Activated naive CD4-positive, alpha-beta T cell treated with anti-CD3 and anti-CD28 coated beads, Interleukin-2, amount 50 U/mL, for 16 hours (primary cell): ENCODE measurements at places on chromosomes 3 and 15.

DNA sequence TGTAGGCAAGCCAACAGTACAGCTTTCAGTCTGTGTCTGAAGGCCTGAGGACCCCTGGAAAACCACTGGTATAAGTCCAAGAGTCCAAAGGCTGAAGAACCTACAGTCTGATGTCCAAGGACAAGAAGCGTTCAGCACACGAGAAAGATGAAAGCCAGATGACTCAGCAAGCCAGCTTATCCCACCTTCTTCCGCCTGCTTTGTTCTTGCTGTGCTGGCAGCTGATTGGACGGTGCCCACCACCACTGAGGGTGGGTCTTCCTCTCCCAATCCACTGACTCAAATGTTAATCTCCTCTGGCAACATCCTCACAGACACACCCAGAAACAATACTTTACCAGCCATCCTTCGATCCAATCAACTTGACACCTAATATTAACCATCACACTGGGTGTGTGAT lies 59.0 kb upstream of the PDZRN3 start:
- DNase-seq, result no peak

DNA sequence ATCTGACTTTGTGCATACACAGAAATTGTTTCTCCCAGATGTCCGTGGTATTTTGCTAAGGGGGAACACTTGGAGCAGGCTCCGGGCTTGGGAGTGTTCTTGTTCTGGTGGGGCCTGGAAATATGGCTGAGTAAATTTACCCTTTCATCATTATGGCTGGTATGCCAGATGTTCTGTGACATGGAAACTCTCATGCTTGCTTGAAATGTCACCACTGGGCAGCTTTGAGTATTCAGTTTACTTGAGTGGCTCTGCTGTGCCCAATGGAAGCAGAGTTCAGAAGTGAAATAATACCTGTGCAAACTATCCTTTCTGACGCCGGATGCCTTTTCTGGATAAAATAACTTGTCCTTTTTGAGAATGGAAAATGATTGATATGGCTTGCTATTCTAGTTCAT lies 283.6 kb upstream of the TPM1 start:
- no peak for DNase-seq

GRCh38 chr3:9781551-9781950 lies 10.7 kb downstream of the TADA3 start:
- no peak for DNase-seq

DNA sequence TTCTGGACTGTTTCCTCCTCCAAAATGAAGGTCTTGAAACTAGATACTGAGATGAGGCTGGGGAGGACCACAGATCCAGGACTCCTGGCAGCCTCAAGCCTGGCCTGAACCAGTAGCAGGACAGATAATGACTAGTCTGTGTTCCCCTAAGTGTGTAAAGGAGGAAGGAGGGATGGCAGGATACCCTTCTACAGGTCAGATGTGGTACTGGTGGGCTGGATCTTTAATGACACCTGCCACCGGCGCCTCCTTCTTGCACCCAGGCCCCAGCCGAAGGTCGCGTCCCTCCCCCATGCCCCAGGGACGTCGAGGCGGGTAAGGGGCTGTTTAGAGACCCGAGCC lies 556 bp downstream of the USP19 start:
- DNase-seq, result peak; percentile 19

GRCh38 chr3:39456159-39456558 lies 11.3 kb upstream of the MOBP start:
- no peak for DNase-seq

GRCh38 chr15:70362350-70362749 lies 264.6 kb upstream of the TLE3 start:
- DNase-seq, result no peak

- DNase-seq, result no peak
These were observed 4.0 kb upstream of the IL17RE start for GRCh38 chr3:9898467-9899241.

- DNase-seq, result no peak
These were observed 990.4 kb downstream of the GBE1 start for GRCh38 chr3:80771085-80771484.

- no peak for DNase-seq
These were observed 68.0 kb downstream of the DIPK2A start for GRCh38 chr3:144039661-144040060.

DNA sequence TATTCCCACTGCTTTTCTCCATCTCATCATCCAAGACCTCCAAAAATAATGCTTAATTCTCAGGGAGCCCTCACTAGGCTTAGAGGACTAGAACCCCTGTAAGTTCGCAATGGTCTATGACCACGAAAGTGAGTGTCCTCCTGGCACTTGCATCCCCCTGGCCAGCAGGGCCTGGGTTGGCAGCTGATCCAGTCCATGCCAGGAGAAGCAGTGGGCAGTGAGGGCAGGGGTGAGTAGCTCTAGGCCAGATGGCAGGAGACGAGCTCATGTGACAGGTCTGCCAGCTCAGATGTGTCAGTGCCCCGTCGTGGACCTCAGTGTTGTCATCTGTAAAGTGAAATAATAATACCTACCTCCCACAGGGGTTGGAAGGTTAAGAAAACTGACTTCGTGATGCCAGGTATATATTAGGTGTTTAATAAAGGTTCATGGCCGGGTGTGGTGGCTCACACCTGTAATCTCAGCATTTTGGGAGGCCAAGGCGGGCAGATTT lies 11.1 kb downstream of the GP5 start:
- DNase-seq, result no peak

DNA sequence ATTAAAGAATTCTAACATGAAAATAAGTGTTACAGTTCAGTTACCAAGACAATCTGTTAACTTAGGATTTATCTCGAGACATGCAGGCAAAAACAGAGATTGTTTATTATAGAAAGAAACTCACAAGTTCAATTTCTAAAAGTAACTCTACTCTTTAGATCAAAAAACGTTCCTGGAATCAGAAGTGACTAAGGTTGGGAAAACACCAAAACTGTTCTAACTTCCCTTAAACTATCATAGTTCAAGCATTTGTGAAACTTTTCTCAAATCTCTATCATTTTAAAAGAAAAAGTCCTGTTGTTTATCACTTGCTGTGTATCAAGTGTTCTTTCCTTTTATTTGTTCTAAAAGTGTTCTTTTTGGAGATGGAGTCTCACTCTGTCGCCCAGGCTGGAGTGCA lies 8.7 kb downstream of the WDR82 start:
- DNase-seq, result no peak

GRCh38 chr3:78143000-78143399 lies 1103.1 kb downstream of the ROBO2 start:
- no peak for DNase-seq

DNA sequence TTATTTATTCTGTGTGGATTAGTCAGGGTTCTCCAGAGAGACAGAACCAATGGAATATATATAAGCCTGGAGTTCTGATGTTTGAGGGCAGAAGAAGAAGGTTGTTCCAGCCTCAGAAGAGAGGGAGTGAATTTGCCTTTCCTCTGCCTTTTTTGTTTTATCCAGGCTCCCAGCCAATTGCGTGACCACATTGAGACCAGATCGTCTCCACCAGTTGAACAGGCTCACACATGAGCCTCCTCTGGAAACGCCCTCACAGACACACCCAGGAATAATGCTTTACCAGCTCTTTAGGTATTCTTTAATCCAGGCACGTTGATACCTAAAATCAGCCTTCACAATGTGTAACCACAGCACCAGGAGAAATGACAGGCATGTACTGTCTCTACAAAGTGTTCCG lies 923.1 kb downstream of the TBL1XR1 start:
- DNase-seq, result no peak

GRCh38 chr3:100395679-100396431 lies 5.0 kb downstream of the TOMM70 start:
- DNase-seq, result no peak

GRCh38 chr3:164929642-164930041 lies 148.7 kb downstream of the SI start:
- no peak for DNase-seq

DNA sequence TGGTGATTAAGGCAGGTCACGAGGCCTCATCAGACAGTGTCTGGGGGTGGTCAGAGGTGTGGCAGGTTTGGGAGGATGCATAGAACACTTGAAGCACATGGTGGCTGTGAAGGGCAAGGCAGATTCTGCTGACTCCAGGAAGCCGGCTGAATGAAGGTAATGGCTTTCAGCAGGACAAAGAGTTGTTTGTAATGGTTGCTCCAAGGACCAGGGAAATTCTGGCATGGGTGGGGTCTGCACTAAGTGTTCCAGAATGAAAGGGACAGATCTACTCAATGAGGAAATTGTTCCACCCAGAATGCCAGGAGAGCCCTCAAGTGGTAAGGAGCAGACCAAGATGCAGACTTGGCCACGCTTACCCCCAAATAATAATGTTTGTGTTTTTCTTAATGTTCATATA lies 70.7 kb upstream of the ACAD9 start:
- DNase-seq, result no peak

DNA sequence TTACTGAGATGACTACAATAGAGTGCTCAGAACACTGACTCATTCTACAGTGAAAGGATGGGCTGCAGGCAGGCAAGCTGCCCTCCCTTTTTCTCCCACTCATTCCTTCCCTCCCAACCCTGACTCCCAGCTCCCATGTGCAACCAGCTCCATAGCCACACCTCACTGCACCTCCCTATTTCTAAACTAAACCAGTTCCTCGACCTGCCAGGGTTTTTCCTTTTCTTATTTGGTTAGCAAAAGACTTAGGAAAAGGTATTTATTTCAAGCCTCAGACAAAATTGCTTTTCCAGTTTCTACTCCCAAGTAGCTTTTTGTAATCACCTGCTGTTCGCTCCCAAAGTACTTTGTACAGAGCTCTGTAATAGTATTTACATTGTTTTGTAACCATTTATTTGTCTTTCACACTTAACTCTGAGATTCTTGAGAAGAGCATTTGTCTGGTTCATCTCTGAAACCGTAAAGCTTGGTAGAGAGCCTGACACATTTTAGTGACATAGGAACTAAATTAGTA lies 2.2 kb downstream of the AADAC start:
- DNase-seq, result no peak

GRCh38 chr3:30344288-30344687 lies 262.1 kb upstream of the TGFBR2 start:
- DNase-seq, result no peak

DNA sequence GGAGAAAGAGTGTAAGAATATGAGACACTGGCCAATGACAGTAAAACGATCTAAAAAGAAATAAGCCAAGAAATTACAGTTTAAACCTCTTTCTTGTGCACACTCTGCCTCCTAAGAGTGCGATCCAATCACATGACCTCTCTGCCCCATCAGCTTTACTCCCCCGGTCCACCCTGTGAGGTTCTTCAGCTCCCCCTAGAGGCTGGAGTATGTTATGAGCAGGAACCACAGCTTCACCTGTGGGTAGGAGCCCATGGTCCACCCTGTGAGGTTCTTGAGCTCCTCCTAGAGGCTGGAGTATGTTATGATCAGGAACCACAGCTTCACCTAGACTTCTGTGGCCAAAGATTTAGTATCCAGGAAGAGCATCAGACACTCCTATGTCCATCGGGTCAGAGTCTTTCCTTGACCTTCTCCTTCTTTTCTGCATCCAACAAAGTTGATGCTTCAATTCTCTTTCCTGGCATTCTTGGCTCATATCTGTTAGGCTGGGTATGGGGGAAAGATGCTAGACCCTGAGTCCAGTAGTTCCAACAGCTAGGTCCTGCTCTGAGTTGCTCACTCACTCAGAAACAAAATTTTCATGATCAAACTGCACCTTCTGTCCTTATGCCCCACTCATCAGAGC lies 164.0 kb downstream of the MINAR1 start:
- DNase-seq, result peak; percentile 23

DNA sequence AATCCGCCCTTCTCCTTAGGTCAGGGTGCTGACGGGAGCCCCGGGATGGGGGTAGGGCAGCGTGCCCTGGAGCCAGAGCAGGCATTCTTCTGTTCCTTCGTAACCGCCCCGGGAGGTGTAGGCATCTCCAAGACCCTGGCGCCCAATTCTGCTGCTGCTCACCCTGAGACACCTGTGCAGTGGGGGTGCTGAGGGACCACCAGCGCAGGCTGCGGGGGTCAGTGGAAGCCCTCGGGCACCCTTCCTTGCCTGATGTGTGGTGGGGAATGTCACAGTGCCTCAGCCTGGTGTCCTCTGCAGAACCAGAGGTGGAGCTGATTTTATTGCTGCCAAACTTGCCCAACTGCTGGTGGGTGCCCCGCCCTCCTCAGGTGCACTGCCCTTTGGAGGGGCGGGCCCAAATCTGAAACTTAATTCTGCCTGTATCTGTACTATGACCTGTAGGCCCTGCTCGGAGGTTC lies 7.3 kb downstream of the CSK start:
- no peak for DNase-seq

DNA sequence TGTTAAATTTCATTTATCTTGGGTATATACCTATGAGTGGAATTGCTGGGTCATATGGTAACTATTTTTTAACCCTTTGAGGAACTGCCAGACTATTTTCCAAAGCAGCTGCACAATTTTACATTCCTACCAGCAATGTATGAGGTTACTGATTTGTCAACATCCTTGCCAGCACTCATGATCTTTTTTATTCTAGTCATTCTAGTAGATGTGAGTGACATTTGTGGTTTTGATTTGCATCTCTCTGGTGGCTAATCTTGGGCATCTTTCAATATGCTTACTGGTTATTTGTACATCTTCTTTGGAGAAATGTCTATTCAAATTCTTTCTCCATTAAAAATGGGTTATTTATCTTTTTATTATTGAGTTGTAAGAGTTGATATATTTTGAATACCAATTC lies 21.3 kb upstream of the LRRC58 start:
- DNase-seq, result no peak

DNA sequence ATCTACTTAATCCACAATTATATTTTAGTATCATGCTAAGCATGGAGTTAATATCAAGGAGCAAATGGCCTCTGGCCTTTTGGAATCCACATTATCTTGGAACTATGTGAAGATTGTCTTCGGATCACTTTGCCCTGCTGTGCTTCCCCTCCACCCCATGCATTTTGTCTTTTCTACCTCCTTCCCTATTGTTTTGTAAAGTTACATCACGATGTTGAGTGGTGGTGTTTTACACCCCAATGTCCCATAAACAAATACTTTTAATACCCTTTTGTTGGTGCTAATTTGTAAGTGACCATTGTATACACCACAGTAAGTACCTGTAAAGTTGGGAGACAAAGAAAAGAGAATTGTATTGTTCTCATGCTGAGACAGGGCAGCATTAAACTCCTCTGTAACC lies 258.4 kb upstream of the ZNF717 start:
- no peak for DNase-seq
